ENCODE measurements at places on chromosomes 1 and 21.
A peak's percentile ranks its signal among the peaks of the same experiment; 100 is the strongest.

DNA sequence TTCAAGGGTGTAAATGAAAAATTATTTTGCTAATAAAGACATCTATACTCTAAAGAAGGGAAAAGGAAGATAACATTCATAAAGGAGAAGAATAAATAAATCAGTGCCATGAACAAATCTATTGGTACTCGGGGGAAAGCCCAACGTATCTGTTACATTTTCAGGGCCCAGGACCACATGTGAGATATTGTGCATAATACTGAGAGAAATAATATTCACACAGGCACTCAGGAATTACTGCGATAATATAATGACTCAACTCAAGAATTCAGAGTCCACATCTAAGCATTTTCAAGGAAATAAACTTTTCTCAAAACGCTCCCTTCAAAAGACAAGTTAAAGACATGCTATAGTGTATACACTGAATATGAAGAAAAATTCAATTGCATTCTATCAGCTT lies 108.8 kb downstream of the SMYD2 start:
- DNase-seq = no peak

DNA sequence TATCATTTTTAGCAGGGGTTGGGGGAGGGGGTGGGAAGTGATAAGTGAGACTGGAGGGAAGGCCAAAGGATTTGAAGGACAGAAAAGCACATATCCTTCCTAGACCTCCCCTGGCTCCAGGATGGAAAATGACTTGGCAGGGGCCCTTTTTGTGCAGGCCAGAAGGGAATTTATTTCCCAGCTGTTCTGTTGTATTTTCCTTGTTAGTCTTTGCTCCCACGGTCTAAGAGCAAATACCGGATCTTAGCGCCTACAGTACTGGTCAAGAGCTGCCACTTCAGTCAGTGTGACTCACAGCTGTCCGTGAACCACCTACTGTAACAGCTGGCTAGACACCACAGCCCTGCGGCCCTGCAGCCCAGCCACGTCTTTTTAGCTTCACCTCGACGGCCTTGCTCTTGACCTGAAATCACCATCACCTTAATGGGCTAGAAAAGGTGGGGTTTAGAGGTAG lies 51.0 kb upstream of the ERRFI1 start:
- peak; percentile 91 for DNase-seq

DNA sequence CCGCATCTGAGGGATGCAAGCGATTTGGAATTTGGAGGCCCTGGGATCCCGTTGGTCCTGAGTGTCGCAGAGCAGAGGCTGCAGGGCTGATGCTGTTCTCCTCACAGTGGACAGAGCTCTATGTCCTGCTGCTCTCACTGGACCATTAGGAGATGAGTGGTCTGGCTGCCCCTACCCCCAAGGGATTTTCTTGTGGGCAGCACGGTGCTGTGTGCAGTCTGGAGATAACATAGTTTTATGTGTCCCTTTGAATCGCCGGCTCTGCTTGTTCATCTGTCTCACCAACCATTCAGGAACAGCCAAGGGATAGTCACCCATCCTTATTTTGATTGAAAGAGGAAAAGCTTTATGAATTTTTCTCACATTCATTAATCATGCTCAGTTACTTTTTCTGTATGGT lies 49.9 kb downstream of the CHRM3 start:
- DNase-seq = no peak

GRCh38 chr1:154446292-154446691 lies 41.1 kb downstream of the IL6R start:
- DNase-seq = no peak
